ENCODE measurements at places on chromosomes 4 and X.
A peak's percentile ranks its signal among the peaks of the same experiment; 100 is the strongest.

DNA sequence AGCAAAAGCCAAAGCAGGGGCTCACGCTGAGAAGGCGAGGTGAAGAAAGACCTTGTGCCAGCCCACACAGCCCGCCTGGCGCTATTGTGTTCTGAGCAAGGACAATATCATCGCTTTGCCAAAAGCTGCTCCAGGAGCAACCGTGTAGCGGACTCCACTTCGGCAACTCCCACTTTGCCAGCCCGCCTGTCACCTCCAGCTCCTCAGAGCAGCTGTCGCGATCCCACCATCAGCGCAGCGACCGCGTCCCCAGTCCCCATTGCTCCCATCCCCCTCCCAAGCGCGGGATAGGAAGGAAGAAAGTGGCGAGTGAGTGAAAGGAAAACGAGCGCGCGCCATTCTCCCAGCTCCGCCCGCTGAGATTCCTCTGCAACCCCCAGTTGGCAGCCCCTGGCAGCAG is 759 bp downstream of the ZC4H2 start:
- DNase-seq, result no peak

- DNase-seq, result peak; percentile 2
Observed at GRCh38 chrX:149830192-149830873, 48.6 kb downstream of the MAGEA9 start.

DNA sequence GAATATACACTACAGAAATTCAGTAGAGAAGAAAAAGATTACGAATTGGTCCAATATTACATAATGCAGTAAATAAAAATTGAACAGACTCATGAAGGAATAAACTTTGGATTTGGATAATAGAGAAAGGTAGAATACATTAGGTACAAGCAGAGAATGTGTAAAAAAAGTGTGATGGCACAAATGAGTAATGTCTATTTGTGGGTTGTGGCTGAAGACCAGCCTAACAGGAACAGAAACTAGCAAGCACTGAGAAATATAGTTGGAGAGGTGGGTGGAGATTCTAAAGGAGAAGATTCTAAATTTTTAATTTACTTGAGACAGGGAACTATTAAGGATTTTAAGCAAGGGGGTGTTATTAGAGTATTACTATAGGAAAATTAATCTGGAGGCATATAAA is 15.2 kb upstream of the CLOCK start:
- no peak for DNase-seq

DNA sequence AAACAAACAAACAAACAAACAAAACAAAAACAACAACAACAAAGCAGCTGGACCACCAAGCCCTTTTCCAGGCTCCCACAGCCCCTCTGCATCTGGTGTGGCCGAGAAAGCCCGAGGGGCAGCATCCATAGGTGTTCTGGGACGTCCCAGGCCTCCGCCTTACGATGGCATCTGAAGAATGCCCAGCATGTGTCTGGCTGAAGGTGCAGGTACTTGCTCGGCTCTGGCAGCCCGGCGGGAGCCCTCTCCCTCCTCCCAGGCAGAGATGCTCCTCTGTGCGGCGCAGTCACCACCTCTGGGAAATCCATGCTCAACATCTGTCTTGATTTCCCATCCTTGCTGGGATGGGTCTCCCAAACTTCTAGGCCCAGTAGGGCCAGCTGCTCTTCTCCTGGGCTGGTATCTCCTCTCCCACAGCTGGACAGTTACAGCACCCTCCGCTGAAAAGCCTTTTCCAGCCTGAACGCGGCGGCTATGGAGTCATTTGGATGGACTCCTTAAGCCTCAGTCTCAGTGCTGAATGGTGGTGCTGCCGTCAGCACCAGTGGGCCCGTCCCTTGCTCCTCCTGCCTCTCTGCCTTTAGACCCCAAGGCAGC is 4.3 kb downstream of the PSAPL1 start:
- DNase-seq, result no peak

DNA sequence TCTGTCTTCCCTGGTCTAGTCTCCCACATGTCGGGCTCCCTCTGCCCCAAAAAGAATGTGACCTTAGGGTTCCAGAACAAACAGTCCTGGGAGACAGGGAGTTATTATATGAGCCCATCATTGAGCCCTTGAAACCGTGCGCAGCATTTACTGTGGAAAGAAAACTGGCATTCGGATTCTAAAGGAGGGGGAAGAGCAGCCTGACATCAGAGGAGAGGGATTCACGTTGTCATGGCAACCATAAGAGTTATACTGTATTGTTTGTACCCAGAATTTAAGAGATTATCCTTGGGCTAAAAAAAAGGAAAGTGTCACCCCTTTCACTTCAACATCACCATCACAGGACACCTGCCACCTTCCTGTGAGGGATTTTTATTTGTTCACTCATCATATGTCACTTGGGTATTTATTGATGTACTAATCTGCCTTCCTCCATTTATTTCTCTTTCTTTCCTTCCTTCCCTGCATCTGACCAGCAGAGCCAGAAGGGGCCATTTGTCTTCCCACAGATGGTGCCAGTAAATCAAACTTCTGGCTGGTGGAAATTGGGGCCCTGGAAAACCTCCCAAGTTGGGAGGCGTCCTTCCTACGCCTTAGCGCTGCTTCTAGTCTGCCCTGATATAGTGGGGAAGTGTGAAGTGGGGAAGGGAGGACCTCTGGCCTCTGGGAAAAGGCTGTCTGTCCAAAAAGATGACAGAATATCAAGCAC is 64.9 kb upstream of the FRMPD3 start:
- no peak for DNase-seq

GRCh38 chr4:29717287-29718057 is 1002.7 kb upstream of the PCDH7 start:
- DNase-seq, result no peak

DNA sequence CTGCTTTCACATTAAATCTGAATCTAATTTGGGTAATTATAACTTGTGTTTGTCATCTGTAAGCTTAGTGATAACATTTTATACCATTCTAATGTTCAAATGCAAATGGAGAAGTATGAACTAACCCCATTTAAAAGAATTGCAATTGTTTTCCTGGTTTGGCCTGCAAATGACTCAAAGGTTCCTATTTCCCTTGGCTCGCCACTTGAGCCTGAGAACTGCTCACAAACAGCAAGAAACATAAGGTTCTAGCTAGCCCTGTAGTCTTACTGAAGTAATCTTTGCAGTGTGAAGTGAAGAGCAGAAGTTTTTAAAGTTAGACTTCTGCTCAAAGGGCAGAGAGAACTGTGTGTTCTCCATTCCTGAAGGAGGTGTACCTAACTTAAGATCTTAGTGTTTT is 27.2 kb downstream of the UPRT start:
- no peak for DNase-seq

- no peak for DNase-seq
Observed at GRCh38 chrX:136094962-136095361, 52.4 kb upstream of the FHL1 start.

- no peak for DNase-seq
Observed at GRCh38 chr4:123216946-123217345, 179.6 kb upstream of the SPRY1 start.

GRCh38 chr4:2807571-2807970 is 14.7 kb downstream of the SH3BP2 start:
- DNase-seq, result no peak

DNA sequence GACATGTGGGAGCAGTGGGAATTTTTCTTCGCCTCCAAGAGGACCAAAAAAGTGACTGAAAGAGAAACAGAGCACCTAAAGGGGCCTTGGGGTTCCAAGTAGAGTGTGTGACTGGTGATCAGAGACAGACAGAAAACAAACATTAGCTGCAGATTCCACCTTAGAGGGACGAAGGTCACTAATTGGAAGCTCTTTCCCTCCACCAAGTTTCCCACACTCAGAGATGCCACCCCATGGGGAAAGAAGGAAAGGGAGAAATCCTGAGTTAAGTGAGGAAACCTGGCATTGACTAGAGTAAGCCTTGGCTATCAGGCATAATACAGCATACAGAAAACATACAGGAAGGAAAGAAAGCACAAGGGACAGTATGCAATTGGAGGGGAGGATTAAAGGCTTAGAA is 90.9 kb downstream of the HNRNPD start:
- no peak for DNase-seq

GRCh38 chr4:165185448-165185847 is 21.9 kb upstream of the KLHL2 start:
- no peak for DNase-seq

- no peak for DNase-seq
Observed at GRCh38 chr4:119506806-119507205, 121.8 kb downstream of the PDE5A start.

DNA sequence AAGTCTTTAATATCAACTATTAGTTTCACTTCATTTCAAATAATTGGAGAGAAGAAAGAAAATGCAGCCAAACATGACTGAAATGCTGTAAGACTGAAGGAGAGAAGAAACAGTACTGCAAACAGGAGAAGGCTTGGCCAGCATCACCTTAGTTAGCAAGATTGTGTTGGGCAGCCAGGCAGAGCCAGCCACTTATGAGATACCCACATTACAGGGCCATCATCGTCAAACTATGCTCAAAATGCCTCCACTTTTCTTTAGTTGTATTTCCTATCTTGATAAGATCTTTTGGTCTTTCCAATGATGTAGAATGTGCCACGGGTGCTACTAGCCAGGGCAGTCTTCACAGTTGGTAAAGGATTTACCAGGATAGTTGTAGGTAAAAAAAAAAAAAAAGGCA is 10.9 kb upstream of the IRF2 start:
- DNase-seq, result no peak

- no peak for DNase-seq
Observed at GRCh38 chr4:27245216-27245615, 384.6 kb downstream of the STIM2 start.

GRCh38 chrX:53374222-53374820 is 48.1 kb downstream of the SMC1A start:
- DNase-seq, result no peak

GRCh38 chr4:176470671-176471070 is 150.9 kb downstream of the SPCS3 start:
- DNase-seq, result no peak

DNA sequence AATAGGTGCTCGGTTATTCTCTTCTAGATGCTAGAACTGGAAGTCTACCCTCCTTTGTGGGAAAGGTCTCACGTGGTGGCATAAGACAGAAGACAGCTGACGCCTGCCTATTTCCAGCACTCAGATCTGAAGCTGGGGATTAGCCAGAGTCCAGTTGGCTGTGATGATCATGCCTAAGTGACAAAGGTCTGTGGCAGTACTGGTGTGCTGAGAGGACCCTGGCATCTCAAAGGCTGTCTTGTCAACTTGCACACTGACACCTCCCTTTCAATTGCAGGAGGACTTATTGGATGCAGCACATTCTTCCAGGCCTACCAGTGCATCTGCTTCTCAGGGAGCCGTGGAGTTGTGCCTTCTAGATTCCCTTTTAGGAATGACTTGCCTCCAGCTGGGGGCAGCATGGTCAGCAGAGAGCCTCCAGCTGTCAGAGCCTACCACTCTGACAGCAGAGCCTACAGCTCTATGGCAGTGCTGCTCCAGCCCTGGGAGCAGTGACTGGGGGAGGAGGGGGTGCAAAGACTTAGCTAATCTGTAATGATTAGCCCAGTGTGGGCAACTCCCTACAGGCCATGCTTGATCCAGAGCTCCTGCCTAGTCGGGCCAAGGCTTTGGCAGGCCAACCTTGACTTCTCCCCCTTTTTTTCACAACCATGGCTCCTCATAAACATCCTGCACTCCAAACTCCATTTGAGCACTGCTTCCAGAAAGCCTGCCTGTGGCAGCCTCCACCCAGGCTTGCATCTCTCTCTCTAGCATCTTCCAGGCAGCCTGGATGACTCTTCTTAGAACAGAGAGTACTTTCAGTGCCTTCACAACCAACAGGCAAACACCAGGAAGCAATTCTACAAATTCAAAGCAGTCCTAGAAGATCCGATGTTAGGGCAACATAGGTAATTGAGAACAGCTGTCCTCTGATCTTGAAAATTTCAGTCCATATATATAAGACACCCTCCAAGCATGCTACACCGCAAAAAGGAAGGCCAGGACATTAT is 13.8 kb upstream of the FGFBP2 start:
- no peak for DNase-seq

DNA sequence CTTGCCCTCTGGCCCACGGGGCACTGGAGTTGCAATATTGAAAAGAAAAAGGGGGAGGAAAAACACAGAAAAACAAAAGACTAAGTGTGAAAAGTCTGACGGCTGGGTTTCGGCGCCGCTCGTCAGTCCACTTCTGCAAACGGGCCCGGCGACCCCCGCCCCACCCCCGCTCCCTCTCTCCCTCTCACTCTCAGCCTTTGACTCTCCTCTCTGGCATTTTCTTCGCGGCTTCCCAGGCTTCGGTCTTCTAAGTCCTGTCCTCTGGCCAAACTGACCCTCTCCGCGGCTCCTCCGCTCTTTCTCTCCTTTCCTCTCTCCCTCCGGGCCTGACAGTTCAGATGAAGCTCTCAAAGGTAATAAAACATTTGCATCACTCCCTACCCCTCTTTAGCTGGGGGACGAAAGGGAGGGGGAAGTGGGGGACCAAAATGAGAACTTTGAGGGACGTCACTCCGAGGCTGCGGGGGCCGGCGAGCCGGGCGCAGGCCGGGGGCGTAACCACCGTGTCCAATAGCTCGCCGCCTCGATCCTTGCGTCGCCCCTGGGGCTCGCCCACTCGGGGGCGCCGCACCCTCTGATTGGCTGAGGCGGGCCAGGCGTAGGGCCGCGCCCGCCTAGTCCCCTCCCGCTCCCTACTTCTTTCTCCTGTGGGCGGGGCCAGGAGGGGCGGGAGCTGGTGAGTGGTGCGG is at the start of gene NKX6-1:
Gene NKX6-1 (minus strand): TSS at position 358 of the 689 bp plus-strand sequence. CDS start 1,064 bp downstream, outside the sequence.
- DNase-seq, result no peak

DNA sequence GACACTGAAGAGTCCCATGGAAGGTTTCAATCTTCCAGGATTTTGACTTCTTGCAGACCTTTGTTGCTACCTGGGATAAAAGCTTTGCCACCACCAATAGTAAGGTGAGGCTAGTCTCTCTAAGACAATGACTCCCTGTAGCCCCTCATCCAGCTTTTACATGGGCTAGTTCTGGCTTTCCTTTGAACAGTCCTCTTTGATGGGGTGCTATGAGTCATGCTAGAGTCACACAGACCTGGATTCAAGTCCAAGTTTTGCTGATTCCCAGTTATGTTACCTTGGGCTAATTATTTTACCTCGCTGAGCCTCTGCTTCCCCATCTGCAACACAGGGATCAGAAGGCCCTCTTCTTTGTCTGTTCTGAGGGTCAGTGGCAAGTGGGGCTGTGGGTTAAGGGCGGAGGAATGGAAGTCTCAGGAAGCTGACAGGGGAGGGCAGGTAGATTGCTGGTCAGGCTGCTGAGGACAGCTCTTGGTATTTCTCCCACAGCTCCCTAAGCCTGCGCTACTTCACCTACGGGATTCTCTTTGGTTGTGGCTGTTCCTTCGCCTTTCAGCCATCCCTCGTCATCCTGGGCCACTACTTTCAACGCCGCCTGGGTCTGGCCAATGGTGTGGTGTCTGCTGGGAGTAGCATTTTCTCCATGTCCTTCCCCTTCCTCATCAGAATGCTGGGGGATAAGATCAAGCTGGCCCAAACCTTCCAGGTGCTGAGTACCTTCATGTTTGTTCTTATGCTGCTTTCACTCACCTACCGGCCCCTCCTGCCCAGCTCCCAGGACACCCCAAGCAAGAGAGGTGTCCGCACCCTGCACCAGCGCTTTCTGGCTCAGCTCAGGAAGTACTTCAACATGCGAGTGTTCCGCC is 90.3 kb downstream of the RLIM start:
- no peak for DNase-seq

Measured in stimulated activated CD4-positive, alpha-beta T cell treated with anti-CD3 and anti-CD28 coated beads, Interleukin-1b, Interleukin-23, amount 100 ng/mL, for 1 hour (primary cell).